Activated naive CD4-positive, alpha-beta T cell treated with anti-CD3 and anti-CD28 coated beads, Interleukin-2, amount 10 ng/mL, durations not matched to agents 5 hours and 36 hours (primary cell): ENCODE measurements at places on chromosomes 7 and 10. TPM values are rescaled to one million over a fixed set of nuclear protein-coding genes. Genes with fewer than 3 reads are reported as not detected.

Gene SMC3
- 66.5 TPM for total RNA-seq

Gene ANKRD30A
- not detected for total RNA-seq

Gene EGFR
- total RNA-seq = not detected

Gene KCNH2
- 0.75 TPM for total RNA-seq

Gene AGAP5
- 9.0 TPM for total RNA-seq

Gene UNCX
- not detected for total RNA-seq

Gene CYP3A4
- total RNA-seq = not detected

Gene SYCE1
- not detected for total RNA-seq

Gene IL2RA
- 203 TPM for total RNA-seq

Gene OR6B1
- total RNA-seq = not detected

Gene OGDHL
- 0.10 TPM for total RNA-seq

Gene MMD2
- not detected for total RNA-seq

Gene CALML3
- total RNA-seq = not detected

Gene SH2D4B
- 0.10 TPM for total RNA-seq

Gene TMEM270
- total RNA-seq = not detected

Gene ZNRF2
- total RNA-seq = 15.5 TPM

Gene SLC26A4
- 0.88 TPM for total RNA-seq
